ENCODE measurements at places on chromosomes 1 and 21.

GRCh38 chr1:165454091-165454610, 9.2 kb upstream of the RXRG start:
- no peak for DNase-seq

DNA sequence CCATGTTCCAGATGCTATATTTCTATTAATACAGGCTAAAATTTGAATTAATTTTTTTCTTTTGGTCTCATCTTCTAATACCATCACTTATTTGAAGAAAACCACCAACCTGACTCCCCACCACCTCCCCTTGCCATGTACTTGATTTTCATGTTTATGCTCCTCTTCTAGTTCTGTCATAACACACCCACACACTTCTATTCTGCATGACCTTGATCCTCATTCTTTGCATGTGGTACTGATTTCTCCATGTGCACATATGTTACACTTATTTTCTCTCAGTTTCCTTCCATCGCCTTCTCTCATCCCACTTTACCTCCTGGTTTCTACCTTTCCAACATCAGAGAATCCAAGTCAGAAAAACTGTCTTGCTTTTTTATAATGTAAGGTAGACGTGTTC, 78.9 kb upstream of the ARID1A start:
- DNase-seq: no peak

DNA sequence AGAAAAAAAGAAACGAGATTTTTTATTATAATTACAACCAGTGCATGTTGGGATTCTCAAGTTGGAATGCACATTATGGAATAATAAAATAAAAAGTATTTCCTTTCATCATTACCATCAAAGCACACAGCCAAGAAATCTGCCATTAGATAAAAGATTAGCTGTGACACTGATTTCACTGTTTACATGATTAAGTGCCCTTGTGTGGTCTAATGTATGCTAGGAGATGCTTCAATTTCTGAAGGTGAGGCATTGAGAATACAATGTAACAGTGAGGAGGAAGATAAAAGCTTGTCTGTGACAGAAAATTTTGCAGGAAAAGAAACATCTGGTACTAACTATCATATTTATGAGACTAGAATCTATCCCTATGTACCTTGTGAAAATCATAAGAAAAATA, 409.7 kb upstream of the PRMT6 start:
- no peak for DNase-seq

GRCh38 chr1:61070054-61070453, 12.3 kb upstream of the NFIA start:
- no peak for DNase-seq

DNA sequence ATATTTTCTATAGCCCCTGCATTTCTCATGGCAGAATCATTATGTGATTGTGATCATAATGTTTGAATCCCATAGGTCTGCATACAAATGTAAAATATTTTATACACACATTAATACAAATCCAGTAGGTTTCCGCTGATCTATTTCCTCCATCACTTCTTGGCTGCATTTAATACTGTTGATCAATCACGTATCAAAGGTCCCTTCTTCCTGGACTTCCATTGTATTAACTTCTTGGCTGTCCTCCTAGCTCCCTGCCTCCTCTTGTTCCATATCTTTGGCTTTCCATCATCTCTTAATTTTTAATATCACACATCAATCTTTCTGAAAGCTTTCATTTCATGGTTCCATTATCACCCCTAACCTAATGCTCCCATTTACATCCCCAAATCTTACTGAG, 97.6 kb downstream of the PROX1 start:
- no peak for DNase-seq

GRCh38 chr1:229027622-229028182, 243.2 kb upstream of the RAB4A start:
- DNase-seq: peak; percentile 56
